ENCODE measurements at places on chromosomes 3 and 15.
A peak's percentile ranks its signal among the peaks of the same experiment; 100 is the strongest.

GRCh38 chr3:2713923-2714322 is 396.3 kb downstream of the IL5RA start:
- no peak for DNase-seq

DNA sequence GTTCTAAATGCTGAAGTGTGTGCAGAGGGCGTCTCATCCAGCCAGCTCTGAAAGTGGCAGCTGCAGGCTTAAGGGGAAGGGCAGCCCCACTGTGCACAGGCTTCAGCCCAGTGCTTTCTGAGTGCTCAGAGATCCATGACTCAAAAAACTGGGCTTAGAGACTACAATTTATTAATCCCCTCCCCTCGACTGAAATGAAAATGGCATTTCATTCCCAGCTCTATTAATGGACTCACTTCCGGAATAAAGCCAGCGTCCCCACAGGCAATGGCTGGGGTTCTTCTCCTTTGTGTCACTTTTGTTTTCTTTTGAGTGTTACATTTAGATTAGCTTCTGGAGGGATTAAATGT is 55.5 kb upstream of the PLXNA1 start:
- DNase-seq, result no peak

GRCh38 chr3:80649170-80649569 is 881.4 kb upstream of the ROBO1 start:
- DNase-seq, result no peak

DNA sequence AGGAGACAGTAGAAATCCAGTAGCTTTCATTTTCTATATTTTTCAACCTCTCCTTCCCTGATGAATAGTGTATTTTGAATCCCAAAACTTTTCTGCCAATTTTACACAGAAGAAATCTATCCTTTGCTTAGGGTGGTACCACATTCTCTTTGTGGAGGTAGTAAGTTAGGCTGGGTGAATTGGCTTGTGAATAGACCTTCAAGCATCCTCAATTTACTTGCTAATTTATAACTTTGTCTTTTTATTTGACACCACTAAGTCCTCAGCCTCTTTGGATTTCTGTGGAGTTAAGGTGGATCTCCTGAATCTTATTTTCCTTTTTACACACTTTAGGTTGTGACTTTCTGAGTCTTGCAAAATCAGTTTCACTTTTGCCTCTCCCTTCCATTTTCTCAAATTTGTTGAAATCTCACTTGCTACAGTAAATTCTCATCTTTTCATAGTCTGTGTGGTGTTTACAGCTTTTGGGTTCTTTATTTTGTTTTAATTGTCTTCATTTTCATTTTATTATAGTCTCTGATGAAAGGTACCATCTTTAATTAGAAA is 5.7 kb upstream of the PLSCR1 start:
- DNase-seq, result no peak

- DNase-seq, result no peak
Observed at GRCh38 chr3:153254361-153254760, 92.3 kb downstream of the RAP2B start.

- DNase-seq, result no peak
Observed at GRCh38 chr15:71080705-71081104, 34.6 kb upstream of the THSD4 start.

DNA sequence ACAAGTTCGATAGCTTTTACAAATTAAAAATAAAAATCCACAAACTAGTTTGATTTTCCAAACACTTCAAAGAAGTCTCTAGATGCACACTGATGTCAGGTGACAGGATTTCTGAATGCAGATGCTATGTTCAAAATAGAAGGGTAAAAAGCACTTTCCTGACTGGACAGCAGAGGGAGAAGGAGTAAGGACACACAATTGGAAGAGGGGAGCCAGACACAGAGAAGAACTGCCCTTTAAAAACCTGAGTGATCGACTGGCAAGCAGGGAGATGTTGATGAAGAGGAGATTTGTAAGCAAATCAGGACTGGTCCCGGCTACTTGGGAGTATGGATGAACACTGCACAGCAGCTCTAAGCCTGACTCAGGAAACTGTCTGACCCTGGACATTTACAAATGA is 612.8 kb downstream of the MAGI1 start:
- no peak for DNase-seq

DNA sequence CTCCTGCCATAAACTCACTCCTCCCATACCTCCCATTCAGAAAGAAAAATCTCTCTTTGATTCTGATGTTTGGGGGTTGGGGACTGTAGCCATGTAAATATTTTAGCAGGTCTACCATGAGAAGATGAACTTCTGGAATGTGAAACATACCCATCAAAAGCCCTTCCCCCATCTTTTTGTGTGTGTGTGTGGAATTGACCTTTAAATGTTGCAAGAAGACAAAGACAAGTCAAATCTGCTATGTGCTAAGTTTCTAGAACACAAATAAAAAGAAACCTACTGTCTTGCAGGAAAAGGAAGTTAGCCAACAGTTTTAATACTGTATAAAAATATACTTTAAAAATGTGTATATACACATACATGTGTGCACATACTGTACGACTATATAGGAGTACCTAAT is 29.7 kb upstream of the USP50 start:
- DNase-seq, result no peak

DNA sequence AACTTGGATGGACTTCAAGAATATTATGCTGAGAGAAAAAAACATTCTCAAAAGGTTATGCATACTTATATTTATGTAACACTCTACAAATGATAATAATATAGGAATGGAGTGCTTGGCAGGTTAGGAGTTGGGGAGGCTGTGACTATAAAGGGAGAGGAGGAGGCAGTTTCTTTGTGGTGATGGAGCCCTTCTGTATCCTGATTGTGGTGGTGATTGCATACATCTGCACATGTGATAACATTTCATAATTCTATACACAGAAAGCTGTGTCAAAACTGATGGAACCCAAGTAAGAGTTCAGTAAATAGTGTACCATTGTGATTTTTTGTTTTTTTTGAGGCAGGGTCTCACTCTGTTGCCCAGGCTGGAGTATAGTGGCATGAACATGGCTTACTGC is 31.7 kb upstream of the FAM3D start:
- DNase-seq, result no peak

GRCh38 chr15:70585707-70586034 is 177.7 kb downstream of the UACA start:
- no peak for DNase-seq

DNA sequence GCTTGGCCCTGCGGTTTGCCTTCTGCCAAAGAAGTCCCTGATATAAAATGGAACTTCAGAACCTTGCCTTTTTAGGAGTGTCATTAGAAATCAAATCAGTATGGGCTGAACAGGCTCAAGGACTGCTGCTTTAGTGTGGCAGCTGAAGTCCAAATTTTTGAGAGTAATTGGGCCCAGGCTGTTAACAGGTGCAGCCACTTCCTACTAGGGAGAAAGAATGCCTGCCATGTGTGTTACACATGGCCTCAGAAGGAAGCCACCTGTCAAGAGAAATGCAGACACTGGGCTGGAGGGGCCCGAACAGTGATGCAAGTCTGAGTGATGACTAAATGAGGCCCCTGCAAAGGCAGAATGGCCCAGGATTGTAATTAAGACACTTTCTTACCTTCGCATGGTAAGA is 786.7 kb upstream of the CFAP20DC start:
- DNase-seq, result no peak

- peak; percentile 71 for DNase-seq
Observed at GRCh38 chr3:24494618-24495325, at the start of gene THRB. Gene THRB, minus strand, starts transcription at chr3:24494850.

GRCh38 chr3:13932578-13933295 is 52.9 kb upstream of the WNT7A start:
- no peak for DNase-seq

DNA sequence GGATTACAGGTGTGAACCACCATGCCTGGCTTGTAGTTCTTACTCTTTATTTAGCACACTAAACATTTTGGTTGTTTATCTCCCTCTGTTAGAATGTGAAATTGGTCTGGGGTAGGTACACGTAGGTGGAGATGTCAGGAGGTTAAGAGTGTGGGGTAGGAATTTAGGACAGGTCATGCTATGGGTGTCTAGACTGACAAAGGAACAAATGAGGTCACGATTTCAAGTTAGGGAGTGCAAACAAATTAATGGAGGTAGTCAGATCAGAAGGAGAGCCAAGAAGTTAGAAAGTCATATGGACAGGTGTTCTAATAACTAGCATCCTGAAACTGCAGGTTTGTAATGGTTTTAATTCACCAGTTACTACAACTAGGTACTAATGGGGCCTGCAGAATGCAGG is 19.8 kb downstream of the CDV3 start:
- DNase-seq, result no peak

DNA sequence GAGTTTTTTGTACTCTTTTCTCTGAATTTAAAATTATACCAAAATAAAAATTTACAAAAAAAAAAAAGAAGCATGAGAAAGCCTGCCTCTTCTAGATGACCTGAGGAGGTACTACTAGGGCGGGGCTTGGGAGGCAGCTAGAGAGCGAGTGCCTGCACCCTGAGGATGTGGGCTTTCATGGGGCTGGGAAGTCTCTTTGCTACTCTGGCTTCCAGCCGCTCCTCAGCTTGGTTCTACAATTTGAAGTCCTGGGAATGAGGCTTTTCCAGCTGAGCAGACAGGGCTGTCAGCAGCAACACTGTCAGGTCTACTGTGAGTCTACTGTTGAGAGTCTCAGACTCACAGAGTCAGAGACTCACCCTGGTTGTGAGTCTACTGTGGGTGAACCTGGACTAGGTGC is 8.2 kb upstream of the PSTPIP1 start:
- no peak for DNase-seq

- DNase-seq, result no peak
Observed at GRCh38 chr3:177468331-177468730, 271.0 kb upstream of the TBL1XR1 start.

- no peak for DNase-seq
Observed at GRCh38 chr3:45098310-45098709, 47.9 kb downstream of the CDCP1 start.

DNA sequence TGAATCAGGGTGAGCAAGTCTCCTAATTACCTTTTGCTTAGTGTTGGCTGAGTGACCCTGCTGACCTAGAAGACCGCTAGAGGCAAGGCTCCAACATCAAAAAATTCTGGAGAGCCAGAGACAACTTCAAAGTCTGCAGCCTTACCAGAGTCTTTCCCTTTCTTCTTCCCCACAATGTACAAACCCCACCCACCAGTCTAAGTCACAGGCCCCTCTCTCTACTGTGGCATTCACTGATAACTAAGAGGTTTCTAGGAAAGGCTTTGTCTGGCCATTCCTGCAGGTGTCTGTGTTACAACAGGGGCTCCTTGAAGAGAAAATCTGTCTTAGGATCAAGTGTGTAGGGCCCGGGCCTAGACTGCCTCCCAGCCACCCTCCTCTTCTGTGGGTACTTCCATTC is 525 bp downstream of the MYH15 start:
- DNase-seq, result no peak

DNA sequence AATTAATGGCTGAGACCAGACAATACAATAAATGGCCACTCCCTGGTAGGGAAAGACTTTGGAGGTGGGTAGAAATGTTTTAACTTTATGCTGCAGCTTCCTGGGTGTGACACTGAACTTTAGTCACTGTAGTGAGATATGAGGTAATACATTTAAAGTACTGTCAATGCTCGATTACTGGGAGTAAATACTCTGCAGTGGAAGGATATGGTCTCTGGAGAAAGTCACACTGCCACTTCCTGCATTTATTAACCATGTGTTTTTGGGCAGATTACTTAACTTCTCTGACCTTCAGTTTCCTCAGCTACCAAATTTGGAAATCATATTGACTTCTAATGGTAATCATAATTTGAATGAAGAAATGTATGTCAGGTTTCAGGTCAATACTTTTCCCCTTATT is 317.1 kb upstream of the TGFBR2 start:
- DNase-seq, result no peak

DNA sequence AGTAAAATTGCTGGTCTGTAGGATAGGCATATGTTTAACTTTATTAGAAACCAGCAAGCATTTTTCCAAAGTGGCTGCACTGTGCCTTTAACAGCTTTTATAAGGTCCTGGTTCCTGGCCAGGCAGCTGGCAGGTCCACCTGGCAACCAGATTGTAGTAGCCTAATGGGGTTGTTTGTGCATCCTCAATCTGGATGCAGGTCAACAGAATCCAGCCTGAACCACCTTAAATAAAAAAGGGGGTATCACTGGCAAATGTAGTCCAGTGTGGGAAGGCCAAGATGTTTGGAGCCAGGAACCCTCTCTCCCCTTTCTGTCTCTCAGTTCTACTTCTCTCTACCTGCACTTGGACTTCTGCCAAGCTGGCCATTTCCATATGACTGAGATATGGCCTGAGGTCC is 200.3 kb downstream of the ZNF621 start:
- no peak for DNase-seq

- no peak for DNase-seq
Observed at GRCh38 chr3:16073203-16073602, 101.3 kb upstream of the GALNT15 start.

DNA sequence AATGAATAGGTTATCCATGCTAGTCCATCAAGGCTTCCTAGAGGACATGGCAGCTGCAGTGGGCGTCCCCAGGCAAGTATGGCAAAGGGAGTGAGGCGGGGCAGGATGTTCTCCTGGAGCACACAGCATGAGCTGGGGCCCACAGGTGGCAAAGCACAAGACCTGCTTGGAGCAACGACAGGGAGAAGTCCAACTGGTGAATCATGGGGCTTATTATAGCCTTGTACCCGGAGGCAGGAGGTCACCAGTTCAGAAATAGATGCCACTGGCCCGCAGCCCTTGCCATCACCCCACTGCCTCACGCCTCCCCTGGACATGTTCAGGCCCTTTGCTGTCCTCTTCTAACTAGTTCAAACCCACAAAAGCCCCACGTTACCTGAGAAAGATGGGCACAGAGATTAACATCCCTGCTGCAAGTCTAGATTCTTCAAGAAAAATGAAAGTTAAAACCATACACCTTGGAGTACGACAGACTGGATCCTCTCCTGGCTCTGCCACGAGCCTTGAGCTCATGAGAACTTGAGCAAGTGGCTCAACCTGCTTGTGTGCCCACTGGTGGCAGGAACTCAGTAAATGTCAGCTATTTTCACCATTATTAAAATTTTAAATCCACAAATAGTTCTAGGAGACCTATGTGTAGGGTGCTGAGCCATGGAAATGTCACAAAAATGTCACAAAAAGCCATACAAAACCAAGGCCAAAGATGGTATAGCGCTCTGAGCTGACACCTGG is 1.8 kb upstream of the SRGAP3 start:
- DNase-seq, result no peak

DNA sequence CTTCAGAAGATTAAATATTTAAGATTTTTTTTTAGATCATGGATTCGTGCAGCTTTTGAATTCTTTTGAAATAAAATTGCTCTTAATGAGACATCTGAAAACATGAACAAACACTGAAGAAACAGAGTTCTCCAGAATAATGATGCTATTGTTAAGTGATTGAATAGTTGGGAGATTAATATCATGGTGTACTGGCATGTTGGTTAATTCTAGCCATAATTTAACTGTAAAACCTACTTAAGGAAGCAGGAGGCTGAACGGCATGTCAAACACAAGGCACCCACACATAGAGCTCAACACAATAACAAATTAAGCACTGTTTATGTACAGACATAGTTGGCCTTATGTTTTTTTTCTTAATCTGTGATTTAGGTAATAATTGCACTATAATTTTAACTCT is 185.6 kb downstream of the RBMS3 start:
- no peak for DNase-seq
